ENCODE measurements at places on chromosomes 13 and 19.

DNA sequence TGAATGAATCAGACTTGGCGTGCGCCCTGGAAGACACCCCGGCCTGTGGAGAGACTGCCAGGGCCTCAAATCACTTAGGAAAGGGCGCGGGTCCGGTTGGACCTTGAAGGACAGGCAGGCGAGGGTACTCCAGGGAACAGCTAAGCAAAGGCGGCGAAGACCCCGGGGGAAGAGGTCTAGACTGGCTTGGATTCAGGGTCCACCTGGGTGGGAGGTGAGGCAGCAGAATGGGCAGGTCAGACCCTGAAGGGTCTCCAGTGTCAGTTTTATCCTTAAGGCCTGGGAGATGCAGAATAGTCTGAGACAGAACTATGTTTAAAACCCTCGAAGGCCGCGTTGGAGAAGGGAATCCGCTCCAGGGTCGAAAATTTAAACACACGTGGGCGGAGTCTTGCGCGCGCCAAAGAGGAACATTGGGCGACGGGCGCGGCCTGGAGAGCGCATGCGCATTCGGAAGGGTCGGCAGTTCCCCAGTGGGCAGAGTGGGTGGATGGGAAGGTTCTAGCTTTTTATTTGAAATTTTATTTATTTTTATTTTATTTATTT lies 567 bp upstream of the SMG9 start:
- peak; percentile 69 for DNase-seq

- no peak for DNase-seq
These were observed 104.9 kb downstream of the RNF17 start for GRCh38 chr13:24868874-24869273.

DNA sequence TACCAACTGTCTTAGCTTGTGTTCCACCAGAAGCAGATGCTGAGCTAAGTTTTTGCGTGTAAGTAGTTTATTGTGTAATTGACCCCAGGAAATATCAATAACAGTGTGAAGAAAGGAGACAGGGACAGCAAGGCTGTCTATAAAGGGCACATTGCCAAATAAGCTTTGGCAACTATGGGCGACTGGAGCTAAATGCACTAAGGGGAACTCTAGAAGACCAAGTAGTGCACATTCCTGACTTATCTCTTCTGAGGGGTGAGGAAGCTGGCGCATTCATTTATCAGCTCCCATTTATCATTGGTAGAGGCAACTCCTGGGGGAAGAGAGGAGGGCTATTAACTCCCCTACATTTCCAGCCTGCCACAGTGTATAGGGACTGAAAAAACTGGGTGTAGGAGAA lies 135.0 kb downstream of the DLEU7 start:
- no peak for DNase-seq

DNA sequence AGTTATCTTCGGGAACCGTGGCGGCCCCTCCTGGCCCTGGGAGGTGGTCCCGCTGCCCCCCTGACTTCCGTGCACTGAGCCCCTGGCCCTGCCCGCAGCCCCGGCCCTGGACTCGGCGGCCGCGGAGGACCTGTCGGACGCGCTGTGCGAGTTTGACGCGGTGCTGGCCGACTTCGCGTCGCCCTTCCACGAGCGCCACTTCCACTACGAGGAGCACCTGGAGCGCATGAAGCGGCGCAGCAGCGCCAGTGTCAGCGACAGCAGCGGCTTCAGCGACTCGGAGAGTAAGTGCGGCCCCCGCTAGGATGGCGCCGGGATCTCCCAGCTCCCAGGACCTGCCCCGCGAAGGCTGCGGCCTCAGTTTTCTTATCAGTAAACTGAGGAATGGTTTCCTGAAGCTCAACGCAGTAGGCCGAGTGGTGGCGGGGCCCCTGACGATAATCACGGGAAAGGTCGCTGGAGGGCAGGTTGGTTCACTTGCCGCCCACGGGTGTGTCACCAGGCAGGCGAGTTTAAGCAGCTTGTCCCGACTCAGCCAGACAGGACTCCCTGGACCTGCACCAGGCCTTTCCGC lies 924 bp downstream of the RGCC start:
- peak; percentile 15 for DNase-seq

DNA sequence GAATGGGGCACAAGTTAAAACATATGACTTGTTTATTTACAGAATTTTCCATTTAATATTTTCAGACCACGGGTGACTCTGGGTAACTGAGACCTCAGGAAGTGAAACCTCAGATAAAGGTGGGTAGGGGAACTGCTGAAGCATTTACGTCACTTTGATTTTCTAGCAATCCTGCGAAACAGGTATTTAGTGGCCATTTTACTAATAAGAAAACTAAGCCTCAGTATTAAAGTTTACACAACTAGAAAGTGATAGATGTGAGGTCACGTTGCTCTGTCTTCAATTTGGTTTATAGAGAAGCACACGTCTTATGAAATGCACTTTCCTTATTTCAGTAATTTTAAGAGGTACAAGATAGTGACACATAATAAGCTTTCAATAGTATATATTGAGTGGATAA lies 402.8 kb downstream of the FGF9 start:
- no peak for DNase-seq

DNA sequence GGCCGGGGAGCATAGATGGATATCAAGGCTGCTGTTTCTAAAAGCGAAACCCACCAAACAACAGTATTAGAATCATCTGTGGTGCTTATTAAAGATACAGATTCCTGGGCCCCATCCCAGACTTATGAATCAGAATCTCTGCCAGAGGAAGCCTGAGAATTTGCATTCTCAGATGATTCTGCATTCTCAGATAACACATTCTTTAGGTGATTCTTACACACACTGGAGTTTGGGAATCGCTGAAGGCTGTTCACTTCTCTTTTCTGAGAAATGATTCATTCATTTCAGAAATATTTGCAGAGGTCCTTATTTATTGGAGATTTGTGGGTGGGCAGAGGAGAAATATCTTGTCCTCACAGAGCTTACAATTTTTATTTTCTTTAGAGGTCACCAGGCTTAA lies 24.4 kb downstream of the ALOX5AP start:
- no peak for DNase-seq

DNA sequence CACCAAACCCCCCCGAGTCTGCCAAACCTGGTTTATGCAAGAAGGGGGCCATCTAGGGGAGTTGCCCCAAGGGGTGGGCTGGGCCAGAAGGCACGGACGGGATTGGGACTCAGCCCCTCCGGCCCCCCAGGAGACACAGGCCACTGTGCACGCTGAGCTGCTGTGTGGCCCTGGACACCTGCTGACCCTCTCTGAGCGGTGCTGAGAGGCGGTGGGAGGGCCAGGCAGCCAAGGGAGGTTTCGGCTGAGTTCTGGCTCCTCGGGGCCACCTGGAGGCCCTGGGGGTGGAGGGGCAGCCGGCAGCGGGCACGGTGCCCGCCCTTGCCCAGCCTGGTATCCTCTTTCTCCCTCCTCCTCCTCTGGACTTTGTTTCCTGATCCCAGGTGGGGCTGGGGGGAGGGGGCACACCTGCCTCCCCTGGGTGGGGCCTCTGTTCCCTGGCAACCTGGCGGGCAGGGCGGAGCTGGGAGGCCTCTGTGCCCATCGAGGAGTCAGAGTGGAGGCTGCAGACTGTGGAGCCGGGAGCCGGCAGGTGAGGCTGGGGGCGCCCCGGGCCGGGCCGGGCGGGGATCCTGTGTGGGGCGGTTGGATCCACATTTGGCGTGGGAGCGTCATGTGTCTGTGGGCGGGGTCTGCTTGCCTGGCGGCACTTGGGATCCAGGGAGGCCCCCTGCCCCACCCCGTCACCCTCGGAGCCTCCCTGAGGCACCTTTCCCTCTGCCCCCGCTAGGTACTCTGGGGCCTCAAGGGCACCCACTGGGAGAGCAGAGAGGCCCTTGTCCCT lies at the start of gene MISP:
TSS of gene MISP (plus strand) at position 473 of the 784 bp plus-strand sequence. CDS start 5,835 bp downstream, outside the sequence.
- DNase-seq = peak; percentile 84

GRCh38 chr19:14843578-14843977 lies 5.1 kb downstream of the OR7A10 start:
- no peak for DNase-seq

DNA sequence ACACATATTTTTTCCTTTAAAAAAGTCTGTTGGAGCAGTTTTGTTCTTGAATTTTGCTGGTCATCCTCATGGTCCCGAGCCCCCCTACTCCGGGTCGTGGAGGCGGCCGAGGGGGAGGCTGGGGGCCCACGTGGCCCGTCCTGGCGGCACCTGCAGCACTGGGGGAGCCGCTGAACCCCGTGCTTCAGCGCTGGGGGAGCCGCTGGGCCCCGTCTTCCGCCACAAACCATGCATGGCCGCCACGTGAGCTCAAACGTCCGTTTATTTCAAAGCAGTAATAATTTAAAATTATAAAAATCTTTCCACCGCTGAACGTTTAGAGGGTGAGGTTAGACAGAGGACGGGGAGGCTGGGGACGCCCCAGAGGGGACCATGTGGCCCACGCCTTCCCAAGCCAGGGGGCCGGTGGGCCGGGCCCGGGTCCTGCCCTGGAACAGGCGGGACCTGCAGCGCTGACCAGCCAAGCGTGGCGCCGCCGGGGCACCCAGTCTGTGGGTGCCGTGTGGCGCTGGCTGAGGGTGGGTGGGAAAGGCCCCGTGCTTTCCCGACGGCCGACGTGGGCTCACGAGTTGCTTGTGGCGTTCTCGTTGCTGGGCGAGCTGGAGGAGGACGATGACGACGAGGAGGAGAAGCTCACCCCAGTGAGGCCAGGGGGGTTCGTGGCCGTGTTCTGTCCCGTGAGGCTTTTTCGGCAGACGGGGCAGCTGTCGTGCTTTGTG lies 8.0 kb downstream of the FGF22 start:
- no peak for DNase-seq

DNA sequence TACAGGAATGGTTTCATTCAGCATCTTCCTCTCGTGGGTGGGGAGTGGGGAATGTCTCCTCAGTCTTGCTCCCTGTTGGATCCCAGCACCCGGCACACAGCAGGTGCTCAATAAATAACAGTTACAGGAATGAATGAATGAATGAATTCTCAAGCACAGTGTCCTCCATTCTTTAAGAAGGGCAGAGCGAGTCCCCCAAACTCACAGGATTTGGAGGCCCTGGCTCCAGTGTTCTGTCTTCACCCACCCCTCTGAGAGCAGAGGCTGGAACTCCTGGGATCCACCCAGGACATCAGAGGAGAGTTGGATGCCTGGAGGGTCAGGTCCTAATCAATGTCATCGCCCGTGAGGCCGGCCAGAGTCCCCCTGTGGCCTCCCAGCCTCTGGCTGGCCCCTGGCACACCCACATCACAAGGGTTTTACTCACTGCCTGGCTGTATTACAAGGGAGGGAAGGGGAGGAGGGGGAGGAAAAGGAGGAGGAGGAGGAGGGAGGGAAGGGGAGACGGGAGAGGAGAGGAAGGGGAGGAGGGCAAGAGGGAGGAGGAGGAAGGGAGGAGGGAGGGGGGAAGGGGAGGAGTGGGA lies 8.7 kb upstream of the CREB3L3 start:
- DNase-seq = peak; percentile 71

- no peak for DNase-seq
These were observed 22.0 kb downstream of the NOTCH3 start for GRCh38 chr19:15178629-15179308.

DNA sequence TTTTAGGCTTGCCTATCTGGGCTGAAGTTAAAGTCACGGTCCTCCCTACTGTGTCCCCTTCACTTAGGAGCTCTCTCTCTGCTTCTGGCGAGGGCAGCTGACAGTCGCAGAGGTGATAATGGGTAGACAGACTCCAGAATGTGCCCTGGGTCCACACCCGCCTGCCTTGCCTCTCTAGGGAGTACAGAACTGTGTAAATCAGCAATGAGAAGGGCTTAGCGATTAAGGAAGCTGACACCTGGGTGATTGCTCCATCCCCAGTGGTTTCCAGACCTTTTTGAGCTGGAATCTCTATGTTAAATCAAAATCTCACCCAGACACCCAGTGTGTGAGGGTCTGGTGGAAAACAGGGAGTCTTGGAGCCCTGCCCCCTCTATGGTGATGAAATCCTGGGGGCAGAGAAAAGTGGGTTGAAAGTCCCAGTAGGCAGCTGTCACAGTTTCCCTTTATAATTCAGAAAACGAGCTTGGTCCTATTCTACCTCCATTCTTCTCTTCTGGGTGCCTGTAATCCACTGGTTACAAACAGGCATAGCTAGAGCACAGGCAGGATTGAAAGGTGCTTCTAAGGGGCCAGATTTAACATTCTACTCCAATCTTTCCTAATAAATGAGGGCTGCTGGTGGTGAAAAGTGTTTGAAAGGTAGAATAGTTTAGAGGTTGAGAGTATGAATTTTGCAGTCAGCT lies 46.9 kb downstream of the OLFM4 start:
- no peak for DNase-seq

- no peak for DNase-seq
These were observed 43.4 kb upstream of the NFIC start for GRCh38 chr19:3323026-3323425.

DNA sequence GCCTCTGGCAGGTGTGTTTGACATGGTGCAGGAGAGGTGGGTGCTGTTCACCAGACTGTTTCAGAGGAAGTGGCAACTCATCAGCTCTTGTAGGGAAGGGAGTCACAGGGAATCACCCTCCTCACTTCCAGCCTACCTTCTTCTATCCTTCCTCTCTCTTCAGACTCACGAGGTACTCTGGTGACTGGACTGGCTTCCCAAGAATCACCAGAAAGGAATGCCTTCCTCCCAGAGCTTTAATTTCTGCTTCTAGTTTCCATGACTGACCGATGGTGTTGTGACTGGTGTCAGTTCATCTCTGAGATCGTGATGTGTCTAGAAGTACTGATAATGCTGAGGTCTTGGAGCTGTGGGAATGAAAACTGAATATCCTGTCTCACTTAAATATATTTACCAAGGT lies 247.3 kb downstream of the KCTD12 start:
- no peak for DNase-seq

DNA sequence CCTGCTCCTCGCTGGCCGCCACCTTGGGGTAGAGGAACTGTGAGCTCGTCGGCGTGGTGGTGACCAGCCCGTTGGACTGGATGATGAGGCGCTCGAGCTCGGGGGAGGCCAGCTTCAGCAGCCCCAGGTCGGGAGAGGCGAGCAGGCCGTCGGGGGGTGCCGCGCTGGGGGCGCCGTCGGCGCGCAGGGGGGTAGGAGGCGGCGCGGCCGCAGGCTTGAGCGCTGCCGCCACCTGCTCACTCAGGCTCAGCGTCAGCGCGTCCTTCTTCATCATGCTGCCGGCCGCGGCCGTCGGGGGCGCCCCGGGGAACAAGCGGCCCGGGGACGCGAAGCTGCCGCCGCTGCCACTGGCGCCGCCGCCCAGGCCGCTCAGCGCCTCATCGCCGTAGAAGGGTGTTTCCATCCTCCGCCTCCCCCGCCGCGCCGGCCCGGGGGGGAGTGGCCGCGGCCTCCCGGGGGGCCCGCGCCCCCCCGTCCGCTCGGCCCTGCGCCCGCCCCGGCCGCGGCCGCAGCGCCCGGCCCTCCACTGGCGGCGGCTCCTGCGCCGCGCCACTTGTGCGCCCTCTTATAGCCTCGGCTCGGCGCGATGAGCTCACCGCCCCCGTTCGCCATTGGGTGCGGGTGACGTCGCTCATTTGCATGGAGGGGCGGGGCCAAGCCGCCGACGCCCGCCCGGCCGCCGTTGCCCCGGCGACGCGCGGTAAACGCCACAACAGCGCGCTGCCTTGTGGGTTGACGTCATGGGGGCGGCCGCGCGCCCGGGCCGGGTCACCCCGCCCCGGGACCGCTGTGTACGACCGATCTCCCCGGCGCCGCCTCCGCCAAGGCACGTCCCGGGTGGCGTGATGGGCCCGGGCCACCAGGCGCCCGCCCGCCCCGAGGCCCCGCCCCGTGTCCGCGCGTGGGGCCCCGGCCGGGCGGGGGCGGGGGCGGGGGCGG lies at the start of gene JUND:
TSS of gene JUND (minus strand) at position 541 of the 939 bp plus-strand sequence. CDS start at position 403, 138 bp downstream.
- peak; percentile 98 for DNase-seq
